ENCODE measurements at places on chromosomes 1 and 21.
A peak's percentile ranks its signal among the peaks of the same experiment; 100 is the strongest.

GRCh38 chr1:164754088-164754600 lies 195.2 kb downstream of the PBX1 start:
- DNase-seq = no peak

GRCh38 chr1:20051218-20051829 lies 18.7 kb upstream of the PLA2G5 start:
- DNase-seq = no peak

DNA sequence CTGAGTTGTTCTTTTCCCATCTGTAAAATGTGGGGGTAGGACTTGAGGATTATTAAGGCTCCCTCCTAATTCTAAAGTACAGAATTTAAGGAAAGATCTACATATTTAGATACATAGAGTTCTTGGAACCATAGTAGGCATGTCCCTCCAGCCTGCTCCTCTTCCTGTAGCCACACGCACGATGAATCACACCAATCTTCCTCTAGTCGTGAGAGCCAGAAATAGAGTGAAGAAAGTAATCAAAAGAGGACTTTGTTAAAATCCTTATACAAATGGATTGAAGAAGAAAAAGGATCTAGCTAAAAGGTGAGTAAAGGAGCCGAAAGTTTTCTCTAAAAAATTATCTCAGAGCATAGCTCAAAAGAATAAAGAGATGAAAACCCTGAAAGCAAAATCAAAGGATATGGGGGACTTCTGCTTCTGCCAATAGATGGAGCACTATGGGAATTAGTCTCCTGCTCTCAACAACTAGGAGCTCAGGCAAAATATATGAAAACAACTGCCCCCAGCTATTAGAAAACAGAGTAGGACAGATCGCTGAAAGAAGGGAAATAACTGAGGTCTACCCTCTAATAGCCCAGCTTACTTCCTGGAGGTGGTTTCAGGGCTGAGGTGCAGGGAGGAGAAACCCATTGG lies 8.5 kb downstream of the C1orf141 start:
- peak; percentile 72 for DNase-seq

DNA sequence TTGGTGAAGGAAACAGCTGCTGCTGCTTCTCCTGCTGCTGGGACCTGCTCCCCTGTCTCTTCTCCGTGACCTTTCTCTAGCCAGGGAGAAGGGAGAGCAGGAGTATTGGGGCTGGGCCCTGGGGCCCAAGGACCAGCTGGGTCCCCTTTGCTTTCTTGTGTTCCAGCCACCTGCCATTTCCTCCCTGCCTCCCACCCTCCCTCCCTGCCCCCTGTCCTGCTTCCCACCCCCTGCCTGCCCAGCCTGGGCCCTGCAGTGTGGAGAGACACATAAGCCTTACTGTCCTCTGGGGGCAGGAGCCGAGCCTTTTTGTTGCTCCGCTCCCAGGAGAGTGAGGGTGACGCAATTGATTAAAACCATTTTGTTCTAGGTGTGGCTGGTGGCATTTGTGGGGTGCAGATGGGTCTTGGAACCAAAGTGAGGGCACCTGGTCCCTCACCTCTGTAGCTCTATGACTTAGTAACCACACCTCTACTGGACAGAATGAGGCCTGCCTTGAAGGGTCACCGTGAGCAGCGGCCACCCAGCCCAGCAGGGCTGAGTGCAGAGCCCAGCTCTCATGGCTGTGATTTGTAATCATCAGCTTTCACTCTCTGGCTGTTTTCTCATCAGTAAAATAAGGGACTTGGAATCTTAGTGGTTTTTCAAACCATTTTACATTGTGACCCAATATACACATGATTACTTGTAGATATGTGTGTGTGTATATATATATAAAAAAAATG lies 13.9 kb upstream of the TMEM222 start:
- no peak for DNase-seq

- DNase-seq = no peak
These were observed 170.7 kb downstream of the DHRS3 start for GRCh38 chr1:12447307-12447706.

DNA sequence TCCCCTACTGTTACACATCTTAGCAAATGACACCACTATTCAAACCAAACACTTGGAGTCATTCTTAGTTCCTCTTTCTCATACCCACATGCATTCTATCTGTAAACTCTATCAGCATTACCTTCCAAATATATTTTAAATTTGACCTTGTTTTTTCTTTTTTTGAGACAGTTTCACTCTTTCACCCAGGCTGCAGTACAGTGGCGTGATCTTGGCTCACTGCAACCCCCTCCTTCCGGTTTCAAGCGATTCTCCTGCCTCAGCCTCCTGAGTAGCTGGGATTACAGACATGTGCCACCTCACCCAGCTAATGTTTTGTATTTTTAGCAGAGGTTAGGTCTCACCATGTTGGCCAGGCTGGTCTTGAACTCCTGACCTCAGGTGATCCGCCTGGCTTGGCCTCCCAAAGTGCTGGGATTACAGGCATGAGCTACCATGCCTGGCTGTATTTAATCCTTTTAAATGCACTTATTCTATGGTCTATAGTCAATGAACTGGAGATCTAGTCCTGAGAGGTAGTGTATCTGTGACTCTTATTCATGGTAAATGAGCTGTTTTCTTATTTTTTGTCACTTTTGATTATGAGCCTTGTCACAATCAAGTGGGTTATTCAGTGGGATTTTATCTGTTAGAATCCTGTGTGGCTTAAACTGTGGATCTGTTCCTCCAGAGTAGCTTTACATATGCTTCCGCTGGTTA lies 73.1 kb downstream of the GATAD2B start:
- DNase-seq = no peak

- DNase-seq = peak; percentile 58
These were observed 9.9 kb downstream of the TSSK3 start for GRCh38 chr1:32372149-32372756.

DNA sequence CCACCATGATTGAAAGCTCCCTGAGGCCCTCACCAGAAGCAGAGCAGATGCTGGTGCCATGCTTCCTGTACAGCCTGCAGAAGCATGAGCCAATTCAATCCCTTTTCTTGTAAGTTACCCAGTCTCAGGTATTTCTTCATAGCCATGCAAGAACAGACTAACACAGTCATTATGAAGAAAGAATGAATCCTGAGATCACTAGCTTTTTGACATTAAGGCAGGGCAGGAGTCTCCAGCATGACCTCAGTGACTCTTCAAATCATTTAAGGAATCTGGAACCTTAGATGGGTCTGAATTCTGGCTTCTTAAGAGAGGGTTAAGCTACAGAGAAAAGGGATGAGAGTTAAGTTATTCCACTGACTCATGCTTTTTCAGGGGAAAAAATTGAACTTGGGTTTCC lies 79.0 kb downstream of the PTPN14 start:
- no peak for DNase-seq

DNA sequence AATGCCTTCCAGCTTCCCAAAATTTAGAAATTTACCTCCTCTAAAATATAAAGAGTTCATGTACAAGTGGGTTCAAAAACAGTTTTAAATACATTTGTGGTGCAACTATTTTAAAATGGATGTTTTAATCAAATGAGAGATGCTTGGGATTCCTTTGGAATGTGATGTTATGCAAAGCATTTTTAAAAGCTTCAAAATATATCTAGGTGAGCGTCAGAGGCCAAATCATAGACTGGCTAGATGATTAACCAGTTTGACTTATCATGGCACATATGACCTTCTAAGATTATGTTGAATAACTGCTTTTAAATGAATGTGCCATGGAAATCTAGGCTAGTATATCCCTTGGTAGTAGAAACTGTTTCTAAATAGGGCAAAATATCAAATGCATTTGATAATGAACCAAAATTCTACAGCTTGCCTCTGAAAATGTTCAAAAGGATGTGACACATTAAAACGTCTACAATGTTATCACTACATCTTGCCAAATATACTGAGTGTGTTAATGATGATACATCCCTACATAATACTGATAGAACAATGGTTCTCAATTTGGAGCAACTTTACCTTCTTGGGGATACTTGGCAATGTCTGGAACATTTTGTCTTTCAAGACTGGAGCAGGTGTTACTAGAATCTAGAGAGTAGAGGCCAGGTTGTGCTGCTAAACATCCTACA lies 650.9 kb upstream of the ADGRL2 start:
- DNase-seq = no peak

- peak; percentile 90 for DNase-seq
These were observed 536 bp downstream of the LGALS8 start for GRCh38 chr1:236524142-236524894.

Data from osteoblast (primary cell).